Activated CD4-positive, alpha-beta memory T cell treated with anti-CD3 and anti-CD28 coated beads, Interleukin-2, amount 10 ng/mL, durations not matched to agents 7 days and 5 days (primary cell): ENCODE measurements at places on chromosomes 1 and 21.

DNA sequence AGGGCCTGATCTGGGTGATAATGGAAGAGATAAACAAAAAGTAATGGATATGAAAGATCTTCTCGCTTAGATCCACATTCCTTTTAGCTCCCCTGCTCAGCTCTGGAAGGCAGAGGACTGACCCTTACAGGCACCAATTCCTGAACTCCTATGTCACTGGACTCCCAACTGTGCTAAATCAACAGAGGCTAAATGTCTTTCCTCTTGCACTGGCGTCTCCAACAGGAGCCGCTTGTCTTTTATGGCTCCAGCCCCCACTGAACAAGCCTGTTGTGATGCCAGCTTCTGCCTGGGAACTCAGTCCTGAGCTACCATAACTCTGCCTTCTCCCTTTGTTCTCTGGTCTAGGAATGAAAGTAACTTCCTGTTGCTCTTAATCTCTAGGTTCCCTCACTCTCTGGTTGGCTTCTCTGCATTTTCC lies 142.1 kb upstream of the COL11A1 start:
- DNase-seq: no peak

GRCh38 chr1:200128944-200129879 lies 101.7 kb downstream of the NR5A2 start:
- peak; percentile 24 for DNase-seq

GRCh38 chr1:31228986-31229385 lies 10.7 kb downstream of the NKAIN1 start:
- no peak for DNase-seq

DNA sequence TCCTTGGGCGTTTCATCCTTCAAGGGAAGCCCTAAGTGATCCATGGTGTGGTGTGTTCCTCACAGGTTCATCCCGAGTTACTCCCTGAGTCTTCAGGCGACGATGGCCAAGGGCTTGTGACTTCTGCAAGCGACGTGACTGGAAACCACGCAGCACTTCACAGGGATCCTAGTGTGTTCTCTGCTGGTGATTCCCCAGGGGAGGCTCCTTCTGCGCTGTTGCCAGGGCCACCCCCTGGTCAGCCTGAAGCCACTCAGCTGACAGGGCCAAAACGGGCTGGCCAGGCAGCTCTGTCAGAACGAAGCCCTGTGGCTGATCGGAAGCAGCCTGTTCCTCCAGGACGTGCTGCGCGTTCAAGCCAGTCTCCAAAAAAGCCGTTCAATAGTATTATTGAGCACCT lies 71.5 kb downstream of the VPS26C start:
- no peak for DNase-seq

DNA sequence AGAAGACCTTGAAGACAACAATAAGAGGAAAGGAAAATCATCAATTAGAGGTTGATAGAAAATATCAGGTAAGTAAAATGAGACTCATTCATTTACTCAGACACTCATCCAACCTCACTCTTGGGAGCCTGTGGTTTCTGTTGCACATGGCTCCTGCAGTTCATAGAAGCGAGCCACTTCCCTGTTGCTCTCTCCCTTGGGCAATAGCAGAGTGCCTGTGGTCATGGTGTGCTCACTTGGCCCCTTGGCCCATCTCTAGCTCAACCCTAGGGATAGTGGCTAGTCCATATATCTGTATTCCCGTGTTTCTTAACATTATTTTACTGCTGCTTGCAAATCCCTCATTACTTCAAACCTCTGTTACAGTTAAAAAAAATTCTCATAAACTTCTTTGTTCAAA lies 368.6 kb downstream of the PTPRC start:
- DNase-seq: no peak

DNA sequence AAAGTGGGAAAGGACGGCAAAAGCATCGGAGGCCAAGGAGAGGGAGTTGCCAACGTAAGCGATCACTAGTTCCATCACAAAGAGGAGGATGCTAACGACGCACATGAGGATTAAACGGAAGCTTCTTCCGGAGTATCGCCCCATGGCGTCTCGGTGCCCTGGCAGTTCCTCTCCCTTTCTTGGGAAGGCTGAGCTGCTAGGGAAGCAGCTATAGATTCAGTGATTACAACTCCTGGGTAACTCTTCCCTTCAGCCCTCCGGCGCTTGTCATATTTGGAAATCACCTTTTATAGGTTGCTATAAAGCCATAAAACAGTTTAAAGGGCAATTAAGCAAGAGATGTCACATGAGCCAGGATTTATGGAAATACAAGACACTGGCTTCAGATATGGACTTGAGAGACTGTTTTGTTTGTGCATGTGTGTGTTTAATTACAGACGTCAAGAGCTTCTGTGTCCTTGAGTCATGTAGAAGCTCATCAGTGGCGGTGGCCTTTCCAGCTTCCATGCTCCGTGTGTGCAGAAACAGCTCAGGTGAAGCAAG lies 30.6 kb upstream of the SLC30A10 start:
- no peak for DNase-seq

DNA sequence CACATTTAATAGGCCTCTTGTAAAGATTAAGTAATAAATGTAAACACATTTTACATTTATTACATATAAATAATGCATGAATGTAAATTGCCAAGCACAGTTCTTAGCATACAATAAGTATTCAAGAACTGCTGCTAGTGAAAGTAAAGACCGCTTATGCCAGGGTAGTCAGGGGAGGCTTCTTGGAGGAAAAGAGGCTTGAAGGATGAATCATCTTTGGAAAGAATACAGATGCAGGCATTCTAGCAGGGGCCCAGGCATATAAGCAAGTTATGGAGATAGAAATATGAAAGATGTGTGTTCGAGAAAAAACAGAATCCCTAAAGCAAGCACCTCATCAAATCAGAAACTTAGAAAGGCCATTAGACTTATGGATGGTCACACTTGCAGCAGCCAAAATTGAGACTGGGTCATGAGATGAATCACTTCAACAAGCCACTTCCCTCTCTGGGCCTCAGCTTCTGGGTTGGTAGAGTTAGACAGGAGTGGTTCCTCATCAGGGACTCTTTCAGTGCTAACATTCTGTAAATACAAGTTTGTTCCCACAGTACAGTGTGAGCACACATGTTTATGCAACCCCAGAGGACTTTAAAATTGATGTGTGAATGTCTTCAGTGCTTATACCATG lies 79.8 kb upstream of the ROR1 start:
- no peak for DNase-seq

GRCh38 chr1:92915547-92915946 lies 45.7 kb downstream of the DIPK1A start:
- no peak for DNase-seq

- DNase-seq: no peak
Measured at GRCh38 chr21:36909901-36910561, 56.4 kb downstream of the HLCS start.

DNA sequence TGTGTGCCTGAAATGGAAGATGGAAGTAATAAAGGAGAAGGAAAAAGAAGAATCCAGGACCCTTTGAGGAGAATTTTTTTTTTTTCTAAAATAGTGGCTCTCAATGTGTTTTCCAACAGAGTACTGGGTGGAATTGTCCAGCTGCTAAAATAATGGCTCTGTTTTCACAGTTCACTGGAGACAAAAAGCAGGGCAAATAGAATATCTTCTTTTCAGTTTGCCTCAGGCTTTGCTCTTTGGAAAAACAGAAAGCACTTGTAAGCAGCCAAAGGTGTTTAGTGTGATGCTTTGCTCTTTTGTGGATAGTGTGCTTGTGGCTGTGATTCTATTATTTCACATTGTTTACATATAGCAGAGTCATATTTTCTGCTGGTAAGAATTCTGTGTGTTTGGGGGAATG lies 77.4 kb upstream of the MROH9 start:
- DNase-seq: no peak

GRCh38 chr21:26105819-26106218 lies 64.8 kb downstream of the APP start:
- DNase-seq: no peak

- DNase-seq: no peak
Measured at GRCh38 chr1:191690931-191691330, 467.3 kb upstream of the RGS18 start.

DNA sequence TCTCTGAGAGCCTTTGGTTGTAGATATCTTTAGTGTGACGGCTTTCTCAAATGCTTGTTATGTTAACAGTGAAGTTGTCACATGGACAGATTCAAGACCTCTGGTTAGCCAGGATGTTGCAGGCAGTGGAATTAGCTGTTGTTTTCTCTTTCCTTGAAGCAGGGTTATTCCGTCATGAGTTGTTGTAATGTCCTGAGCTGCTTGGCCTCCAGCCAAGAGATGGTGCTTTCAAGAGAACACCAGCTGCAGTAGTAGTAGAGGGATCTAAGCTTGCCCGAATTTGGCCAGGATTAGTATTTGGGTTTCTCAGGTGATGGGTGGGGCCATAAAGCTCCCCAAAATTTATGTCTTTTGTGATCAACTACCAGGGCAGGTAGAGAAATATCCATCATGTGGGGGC lies 13.4 kb downstream of the KCNE1 start:
- no peak for DNase-seq

- no peak for DNase-seq
Measured at GRCh38 chr1:162256287-162256686, 120.4 kb downstream of the SPATA46 start.

GRCh38 chr1:245863566-245864184 lies 643.4 kb downstream of the SMYD3 start:
- no peak for DNase-seq

- DNase-seq: no peak
Measured at GRCh38 chr1:51311826-51312225, 18.5 kb downstream of the TTC39A start.

DNA sequence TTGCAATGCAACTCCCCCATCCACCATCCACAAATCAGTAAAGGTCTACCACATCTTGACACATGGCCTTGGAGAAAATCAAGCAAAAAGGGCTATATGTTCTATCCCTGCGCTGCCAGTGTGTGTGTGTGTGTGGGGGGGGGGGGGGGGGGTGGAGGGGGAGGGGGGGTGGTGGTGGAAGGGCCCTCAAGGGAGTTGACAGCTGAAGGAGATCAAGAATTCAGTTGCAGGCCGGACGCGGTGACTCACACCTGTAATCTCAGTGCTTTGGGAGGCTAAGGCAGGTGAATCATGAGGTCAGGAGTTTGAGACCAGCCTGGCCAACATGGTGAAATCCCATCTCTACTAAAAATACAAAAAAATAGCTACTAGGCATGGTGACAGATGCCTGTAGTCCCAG lies 37.6 kb upstream of the CLIC4 start:
- no peak for DNase-seq

GRCh38 chr1:43881415-43881814 lies 52.2 kb upstream of the ARTN start:
- no peak for DNase-seq

DNA sequence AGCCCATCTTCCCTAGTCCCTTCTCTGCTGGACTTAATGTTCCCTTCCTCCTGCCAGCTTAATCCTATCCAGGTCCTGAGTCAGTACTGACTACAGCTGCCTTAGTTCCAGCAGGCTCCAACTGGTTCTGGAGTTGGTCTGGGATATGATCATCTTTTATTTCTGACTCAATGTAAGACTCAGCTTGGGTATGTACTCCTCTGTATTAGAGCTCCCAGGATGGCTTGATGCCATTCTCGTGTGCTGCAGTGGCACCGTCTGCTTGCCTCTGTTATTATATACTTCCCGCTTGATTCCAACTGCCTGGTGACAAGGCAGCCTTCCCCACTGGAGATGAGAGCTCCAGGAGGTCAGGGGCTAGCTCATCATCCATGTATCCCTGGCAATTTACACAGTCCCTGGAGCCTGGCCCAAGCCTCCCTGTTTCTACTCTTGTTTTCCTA lies 164.4 kb upstream of the DPT start:
- DNase-seq: no peak

DNA sequence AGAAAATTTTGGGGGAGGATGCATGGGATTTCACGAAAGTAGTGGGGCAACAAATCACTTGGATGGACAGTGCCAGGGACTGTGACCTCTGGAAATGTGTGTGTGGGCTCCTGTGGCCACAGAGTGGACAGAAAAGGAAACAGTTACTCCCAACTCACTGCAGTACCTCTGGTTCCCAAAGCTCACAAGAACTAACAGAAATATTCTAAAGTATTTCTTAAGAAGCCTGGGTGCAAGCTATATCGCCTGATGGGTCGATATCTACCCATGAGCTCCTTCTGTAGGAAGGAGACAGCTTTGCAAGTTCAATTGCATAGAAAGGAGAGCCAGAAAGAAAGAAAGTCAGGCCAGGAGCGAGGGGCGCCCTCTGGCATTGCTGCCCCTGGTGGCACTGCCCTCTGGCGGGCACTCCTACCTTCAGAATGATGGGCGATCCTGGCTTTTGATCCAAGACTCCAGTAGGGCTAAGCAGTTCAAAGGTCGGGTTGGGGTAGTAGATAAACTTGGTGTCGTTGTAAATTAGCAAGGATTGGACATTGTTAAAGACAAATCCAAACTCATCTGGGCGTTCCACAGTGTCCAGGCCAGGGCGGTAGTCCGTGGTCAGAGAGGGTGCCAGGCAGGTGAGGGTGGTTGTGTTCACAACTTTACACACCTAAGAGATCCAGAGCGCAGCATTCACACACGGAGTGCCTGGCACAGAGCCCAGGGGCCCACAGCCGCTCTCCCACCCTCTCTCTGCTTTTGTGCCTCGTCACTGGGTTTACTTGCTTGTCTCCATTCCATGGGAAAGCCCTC lies 134.7 kb upstream of the CD34 start:
- DNase-seq: no peak

GRCh38 chr1:195951313-195951712 lies 656.9 kb downstream of the KCNT2 start:
- DNase-seq: no peak

- no peak for DNase-seq
Measured at GRCh38 chr1:18485227-18485626, 4.5 kb downstream of the KLHDC7A start.

DNA sequence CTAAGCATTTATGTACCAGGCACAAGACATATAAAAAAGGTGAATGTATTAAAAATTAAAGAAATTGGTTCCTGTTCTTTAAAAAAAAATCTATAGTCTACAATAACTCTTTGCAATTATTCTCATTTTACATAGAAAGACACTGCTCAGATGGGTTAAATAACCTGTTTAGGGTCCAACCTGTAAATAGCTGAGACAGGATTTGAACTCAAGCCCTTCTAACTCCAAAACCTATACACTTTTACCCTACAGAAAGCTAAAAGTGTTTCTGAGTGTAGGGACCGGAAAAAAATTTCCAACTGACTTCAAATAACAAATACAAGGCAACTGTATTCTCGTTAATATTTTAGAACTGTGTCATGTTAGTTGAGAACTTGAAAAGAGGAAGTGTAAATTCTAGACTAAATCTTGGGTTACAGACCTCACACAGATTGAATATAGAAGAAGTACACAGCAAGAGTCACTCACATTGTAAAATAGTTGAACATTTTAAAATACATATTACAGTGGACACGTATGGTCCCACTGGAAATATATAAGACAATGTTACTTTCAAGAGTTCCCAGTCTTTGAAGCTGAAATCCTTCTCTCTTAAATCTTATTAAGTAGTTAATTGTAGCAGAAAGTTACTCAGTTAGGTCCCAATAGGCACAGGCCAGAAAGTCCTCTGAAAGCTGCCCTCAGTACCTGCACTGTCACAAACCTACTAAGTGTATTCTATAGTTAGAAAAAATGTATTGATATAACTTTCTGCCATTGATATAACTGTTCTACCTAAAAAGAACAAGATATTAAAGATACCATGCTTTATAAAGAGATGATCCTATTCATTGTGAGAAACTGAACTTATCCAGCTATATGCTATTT lies 7.3 kb downstream of the EDEM3 start:
- DNase-seq: no peak

- no peak for DNase-seq
Measured at GRCh38 chr1:173002891-173003838, 47.6 kb downstream of the TNFSF18 start.

- no peak for DNase-seq
Measured at GRCh38 chr1:78280626-78281025, 210.1 kb upstream of the PTGFR start.

GRCh38 chr1:242005866-242006535 lies 7.1 kb upstream of the MAP1LC3C start:
- no peak for DNase-seq
